ENCODE measurements at places on chromosomes 6 and 20.

- no peak for DNase-seq
Measured at GRCh38 chr20:53174454-53174853, 202.3 kb downstream of the TSHZ2 start.

DNA sequence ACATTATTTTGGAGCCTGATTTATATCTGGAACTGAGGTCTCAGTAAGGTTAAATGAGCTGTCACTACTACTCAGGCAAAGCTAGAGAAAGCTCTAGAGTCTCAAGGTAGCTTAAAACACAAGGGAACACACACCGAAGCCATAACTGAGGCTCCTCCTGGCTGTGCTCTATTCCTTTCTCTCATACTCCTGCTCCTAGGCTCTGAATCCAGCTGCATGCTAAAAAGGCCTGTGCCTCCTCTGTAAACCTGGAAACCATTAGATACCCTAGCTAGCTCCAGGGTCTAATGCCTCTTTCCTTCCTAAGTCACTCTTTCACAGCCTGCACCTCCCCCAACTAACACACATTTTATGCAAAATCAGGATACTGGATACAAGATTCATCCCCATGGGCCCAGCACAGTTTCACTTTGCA is 17.1 kb downstream of the RIPOR2 start:
- no peak for DNase-seq

DNA sequence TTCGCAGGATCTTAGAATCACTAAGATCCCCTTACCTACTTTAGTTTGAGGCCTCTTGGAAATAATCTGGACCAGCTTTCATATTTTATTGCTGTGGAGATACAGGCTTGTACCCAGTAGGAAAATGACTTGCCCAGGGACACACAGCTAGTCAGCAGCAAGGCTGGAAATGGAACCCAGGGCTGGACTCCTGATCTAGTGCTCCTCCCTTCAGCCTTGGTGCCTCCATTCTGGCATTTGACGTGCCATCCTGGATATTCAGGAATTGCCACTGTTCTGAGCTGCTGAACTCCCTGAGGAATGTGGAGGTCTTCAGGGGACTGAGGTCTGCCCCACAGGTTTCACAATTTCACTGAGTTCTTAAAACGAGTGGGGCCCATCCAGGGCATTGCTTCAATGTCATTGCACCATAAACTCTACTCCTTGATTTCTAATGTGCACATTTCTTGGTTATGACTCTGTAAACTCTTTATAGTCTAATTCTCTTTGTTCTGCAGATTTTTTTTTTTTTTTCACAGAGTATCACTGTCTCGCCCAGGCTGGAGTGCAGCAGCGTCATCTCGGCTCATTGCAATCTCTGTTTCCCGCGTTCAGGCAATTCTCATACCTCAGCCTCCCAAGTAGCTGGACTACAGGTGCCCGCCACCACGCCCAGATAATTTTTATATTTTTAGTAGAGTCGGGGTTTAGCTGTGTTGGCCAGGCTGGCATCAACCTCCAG is 26.7 kb upstream of the CDKN1A start:
- no peak for DNase-seq

GRCh38 chr6:26187292-26187691 is 100.1 kb downstream of the HFE start:
- no peak for DNase-seq

GRCh38 chr20:62929051-62929538 is 2.8 kb upstream of the DIDO1 start:
- peak; percentile 73 for DNase-seq
